SK-N-SH treated with all-trans-retinoic acid at 6 μM for 48 hours (cell line): ENCODE measurements at places on chromosomes 2 and 18.
A peak's percentile ranks its signal among the peaks of the same experiment; 100 is the strongest.

DNA sequence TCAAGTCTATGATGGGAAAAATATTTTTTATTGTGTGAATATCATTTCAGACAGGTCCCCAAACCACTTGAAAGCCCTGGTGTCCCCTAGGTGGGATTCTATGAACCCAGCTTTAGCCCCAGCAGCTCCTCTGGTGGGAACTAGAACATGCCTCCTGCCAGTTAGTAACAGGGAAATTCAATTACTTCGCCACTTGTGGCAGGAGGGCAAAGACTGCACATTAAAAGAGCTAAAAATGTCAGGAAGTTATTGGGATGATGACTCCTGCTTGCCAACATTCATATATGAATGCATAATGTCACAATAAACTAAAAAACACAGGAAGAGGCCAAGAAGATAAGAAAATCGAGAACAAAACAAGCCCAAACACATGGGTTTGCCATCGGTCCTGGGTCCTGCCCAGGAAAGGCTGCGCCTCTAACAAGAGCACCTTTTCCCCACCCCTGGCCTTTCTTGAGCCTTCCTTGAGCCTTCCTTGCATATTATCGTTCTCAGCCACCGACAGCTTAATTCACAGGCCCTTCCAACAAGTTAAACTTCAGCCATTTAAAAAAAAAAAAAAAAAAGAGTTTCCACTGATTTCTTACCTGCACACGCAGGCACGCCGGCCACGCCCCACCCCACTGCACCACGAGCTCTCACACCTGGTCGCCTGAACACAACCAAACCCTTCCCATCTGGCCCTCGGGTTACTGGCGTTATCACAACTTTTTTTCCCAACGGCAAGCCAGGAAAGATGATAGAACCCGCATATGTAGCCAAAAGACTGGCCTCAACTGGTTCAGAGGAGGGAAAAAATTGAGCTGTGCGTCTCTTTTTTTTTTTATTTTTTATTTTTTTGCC, 23.4 kb downstream of the BCL11A start:
- peak; percentile 2 for ATAC-seq

DNA sequence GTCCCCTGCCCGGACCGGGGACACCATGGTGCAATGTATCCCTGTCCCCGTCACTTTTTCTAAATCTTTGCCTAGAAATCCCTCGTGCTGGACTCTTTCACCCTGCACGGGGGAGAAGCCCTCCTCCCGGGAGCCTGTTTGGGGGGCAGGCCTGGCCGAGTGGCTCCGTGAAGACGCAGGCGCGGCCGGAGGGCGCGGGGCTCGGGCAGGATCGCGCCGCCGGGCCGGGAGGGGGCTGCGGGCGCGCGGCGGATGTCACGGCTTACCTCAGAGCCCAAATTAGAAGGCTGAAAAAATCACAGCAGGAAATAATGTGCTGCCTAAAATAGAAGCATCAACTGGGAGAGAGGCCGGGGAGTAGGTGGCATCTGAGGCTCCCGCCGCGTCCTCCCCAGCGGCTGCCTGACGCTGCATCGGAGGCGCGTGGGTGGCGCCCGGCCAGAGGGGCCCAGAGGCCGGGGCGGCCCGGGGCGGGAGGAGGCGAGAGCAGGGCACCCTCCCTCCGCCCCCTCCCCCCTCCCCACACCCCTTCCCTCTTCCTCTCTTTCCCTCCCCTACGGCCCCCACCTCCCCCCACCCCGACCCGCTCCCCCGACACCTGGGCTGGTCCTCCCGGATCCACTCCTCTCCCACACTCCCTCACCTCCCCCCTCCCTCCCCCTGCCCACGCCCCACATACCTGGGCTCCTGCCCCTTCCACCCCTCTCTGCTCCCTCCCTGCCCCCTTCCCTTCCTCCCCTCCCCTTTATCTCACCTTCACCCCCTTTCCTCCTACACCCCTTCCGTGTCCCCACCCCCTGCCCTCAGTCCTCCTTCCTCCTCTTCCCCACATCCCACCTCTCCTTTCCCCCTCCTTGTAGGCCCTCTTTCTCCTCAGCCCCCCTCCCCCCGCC, 51.9 kb downstream of the SLC4A1AP start:
- peak; percentile 70 for ATAC-seq

DNA sequence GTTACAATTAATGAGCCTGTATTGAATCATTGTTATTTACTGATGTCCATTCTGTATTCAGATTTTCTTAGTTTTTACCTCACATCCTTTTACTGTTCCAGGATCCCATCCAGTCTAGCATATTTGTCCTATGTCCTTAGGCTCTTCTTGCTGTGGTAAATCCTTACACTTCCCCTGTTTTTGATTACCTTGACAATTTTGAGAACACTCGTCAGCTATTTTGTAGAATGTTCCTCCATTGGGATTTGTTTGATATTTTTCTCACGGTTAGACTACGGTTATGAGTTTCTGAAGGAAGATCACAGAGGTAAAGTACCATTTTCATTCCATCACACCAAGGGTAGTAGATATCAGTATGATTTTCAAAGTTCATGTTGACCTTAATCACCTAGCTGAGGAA, 202.3 kb downstream of the AKAIN1 start:
- ATAC-seq: no peak

DNA sequence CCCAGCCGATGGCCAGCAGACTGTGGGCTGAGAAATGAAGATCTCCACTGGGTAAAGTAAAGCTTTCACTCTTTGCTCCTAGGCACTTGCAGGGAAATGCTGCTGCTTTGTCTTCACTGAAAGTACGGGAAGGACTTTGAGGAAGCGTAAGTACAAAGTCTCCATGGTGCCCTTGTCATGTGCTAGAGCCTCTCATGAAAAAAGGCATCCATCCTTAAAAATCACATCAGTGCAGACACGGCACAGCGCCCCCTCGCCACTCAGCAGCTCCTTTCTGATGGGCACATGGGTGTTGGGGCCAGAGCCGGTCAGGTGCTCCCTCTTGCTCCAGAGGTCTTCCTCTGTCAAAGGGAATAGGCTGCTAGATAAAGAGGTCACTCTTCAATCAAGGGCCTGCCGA, 109.0 kb upstream of the STPG4 start:
- no peak for ATAC-seq

DNA sequence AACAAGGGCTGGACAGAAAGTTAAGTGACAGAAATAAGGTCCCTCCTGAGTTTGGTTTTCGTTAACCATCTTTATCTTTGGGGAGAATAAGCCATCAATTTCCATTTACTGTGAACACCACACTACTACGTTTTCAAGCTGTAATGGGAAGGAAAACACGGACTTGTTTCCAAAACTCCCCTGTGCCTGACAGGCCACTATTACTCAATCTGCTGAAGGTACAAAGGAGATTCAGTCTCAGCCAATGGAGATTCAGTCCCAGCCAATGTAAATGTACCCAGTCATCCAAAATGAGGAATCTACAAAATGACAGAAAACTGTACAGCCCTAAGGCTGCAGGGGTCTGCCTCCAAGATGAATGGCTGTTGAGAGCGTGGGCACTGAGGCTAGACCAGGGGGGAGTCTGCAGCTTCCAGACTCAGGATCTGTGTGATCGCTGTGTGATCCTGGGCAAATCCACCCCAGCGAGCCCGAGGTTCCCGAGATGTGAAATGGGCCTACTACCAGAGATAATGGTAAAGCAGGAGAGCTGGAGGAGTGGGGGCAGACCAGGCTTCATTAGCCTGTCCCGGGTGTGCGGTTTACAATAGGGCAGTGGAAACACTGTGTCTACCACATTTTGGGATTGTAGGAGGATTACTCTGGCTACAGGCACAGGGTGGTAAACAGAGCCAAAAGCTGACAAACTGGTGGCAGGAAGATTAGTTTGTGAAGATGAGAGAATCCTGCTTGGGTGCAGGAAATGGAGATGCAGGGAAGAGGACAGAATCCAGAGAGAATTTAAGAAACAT, 284.8 kb downstream of the STK39 start:
- no peak for ATAC-seq

GRCh38 chr2:158486970-158487325, 30.2 kb downstream of the PKP4 start:
- no peak for ATAC-seq
